ENCODE measurements at places on chromosomes 4 and X. TPM values are rescaled to one million over a fixed set of nuclear protein-coding genes. Genes with fewer than 3 reads are reported as not detected.

GRCh38 chrX:140724736-140725135, 15.2 kb downstream of the LINC00632 start:
- no peak for DNase-seq

- DNase-seq = no peak
These were observed 27.3 kb downstream of the PRDX4 start for GRCh38 chrX:23694606-23695005.

GRCh38 chrX:114959729-114960128, 57.7 kb downstream of the IL13RA2 start:
- no peak for DNase-seq

- no peak for DNase-seq
These were observed 20.0 kb downstream of the FAM53A start for GRCh38 chr4:1664141-1664540.

DNA sequence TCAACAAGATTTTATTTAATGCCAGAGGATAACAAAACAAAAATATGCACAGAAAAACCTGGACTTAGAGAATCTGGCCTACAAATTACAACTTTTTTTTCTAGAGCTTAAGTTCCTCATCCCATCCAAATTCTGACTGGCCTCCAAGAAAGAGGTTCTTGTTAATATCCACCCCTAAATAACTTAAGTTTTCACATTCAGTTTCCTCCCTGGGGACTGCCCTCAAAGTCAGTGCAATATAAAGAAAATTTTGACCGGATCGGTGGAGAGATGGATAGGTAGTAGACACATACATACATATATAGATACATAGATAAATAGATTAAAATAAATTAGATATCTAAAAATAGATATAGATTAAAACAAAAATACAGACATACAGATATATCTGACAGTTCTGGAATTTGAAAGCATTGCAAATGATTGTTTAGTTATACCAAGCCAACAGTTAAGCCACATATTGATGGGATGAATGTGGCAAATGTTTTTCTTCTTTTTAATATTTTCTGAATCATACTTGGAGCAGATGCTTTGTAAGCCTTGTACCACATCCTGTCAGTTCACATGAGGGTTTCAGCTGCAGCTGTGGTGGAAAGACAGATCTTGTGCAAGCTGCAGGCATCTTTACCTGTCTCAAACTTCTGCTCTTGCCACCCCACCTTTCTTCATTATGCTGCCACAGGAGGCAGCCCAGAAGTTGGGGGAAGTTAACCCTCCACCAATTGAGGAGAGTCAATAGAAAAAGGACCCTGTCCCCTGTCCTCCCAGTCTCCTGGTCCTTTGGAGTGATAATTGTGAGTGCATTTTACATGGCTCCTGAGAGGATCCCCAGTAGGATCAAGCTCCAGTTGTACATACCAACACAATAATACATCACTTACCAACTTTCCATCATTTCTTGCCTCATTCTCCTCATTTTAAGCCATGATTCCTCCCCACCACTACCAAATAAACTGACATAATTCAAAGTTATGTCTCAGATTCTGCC, 58.5 kb upstream of the PRDM8 start:
- no peak for DNase-seq

The TMEM47 gene
- 261 TPM for total RNA-seq

DNA sequence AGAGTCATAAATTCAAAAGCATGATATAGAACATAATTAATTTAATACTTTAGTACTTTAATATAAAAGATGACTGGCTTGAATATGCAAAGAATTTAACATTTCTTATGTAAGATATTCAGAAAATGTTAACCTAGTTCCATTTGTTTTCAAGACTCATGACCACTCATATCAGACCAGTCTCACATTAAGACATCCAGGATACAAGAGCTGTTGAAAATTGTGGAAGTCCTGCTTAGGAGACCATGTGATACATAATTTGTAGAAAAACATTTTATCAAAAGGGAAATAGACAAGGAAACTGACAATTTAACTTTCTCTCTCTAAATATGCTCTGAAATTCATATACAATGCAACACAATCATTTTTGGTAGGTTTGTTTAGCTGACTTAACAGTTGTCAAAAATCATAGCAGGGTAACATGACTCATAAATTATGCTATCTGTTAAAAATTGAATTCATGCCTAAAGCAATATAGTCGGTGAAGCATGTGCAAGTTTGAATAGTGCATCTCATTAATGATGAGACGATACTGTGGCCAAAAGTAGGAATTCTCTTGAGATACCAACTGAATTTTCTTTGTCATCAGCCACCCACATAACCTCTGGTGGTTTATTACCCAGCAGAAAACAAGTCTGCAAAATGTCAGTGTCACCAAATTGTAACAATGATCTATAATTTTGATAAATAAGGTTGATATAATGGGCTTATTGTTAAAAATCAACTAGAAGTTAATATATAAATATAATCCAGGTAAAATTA, 211.4 kb downstream of the GASK1B start:
- no peak for DNase-seq

GRCh38 chr4:153735906-153736461, 23.8 kb downstream of the RNF175 start:
- no peak for DNase-seq

The CENPI gene
- total RNA-seq = 1.7 TPM

- DNase-seq = no peak
These were observed 937.1 kb upstream of the GRIA3 start for GRCh38 chrX:122246937-122247336.

The TCEAL3 gene
- 108 TPM for total RNA-seq

DNA sequence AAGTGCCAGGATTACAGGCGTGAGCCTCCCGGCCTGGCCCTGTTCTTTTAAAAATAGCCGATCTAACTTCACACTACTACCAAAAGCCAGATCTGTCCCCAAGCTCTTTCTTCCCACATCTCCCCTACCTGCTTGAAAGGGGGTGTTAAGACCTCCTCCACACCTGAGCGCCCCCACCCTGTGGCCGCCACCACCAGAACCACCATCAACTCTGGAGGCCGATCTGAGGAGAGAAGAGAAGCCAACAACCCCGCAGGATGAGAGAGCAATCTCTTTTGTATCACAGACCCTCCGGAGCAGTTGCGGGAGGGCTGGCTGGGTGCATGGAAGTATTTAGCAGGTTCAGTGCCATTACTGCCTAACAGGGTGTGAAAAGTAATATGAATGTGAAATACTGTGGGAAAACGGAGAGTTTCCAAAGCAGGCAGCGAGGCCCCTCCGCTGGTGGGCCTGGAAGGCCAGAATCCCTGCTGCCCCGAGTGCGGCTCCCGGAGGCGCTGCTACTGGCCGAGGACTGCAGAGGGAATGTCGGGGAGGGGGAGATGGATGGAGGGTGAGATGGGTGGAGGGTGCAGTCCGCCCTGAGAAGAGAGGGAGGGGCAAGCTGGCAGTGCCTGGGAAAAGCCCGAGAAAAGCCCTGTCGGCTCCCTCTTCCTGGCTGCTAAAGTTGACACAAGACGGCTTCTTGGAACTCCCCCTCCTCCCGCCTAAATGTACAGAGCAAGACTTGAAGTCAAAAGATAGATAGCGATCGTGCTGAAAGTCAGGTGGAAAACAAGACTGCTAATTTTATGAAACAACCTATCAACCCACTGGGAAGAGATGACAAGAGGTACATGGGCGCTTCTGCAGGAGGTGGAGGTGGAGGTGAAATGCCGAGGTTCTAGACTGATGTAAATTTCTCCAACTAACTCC, 22.3 kb downstream of the HAND2 start:
- no peak for DNase-seq

The SHROOM4 gene
- 11.3 TPM for total RNA-seq

GRCh38 chrX:15820106-15821073, 30.1 kb downstream of the ZRSR2 start:
- DNase-seq = no peak

All from esophagus muscularis mucosa (tissue), 4 donors.